ENCODE measurements at places on chromosomes 5 and 9.

DNA sequence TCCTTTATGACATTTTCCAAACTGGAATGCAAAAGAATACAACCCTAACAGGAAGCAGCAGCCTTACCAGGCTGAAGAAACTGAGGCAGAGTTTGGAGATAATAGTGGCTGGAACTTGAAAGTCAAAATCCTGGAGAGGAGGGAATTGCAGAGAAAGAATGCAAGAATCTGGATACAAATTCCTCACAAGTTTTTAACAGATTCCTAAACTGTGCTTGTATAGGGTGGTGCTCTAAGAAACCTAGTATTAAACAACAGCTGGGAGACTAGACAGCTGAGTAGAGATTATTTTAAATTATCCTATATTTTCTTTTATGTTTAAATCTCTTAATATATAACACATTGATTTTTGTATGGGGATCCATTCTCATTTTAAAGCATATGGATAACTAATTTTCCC lies 30.7 kb downstream of the INVS start:
- no peak for DNase-seq

DNA sequence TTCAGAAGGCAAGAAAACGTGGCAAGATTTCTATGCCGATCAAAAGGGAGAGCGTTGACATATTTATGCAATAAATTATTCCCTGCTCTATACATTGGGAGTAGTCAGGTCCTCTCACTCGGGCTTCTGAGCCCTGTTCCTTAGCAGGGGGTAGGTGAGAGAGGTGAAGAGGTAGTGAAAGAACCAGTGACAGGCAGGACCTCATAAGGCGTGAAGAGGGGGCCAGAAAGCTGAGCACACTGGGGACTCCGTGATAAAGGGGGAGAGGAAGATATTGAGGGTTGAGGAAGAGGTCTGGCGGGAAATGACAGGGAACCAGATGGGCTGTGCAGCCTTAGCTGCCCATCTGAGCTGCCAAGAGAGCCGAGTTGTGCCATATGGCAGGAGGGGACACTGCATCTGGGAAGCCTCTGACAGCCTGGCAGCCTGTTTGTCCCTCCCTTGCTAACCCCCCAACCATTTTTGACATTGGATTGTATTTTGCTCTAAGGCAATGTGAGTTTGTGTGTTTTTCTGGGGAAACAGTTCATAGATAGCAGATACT lies 782 bp upstream of the CDC20B start:
- no peak for DNase-seq

GRCh38 chr9:131259432-131259898 lies 16.8 kb downstream of the FAM78A start:
- no peak for DNase-seq

- DNase-seq: peak; percentile 69
Measured at GRCh38 chr5:1488882-1489680, 34.7 kb downstream of the LPCAT1 start.

DNA sequence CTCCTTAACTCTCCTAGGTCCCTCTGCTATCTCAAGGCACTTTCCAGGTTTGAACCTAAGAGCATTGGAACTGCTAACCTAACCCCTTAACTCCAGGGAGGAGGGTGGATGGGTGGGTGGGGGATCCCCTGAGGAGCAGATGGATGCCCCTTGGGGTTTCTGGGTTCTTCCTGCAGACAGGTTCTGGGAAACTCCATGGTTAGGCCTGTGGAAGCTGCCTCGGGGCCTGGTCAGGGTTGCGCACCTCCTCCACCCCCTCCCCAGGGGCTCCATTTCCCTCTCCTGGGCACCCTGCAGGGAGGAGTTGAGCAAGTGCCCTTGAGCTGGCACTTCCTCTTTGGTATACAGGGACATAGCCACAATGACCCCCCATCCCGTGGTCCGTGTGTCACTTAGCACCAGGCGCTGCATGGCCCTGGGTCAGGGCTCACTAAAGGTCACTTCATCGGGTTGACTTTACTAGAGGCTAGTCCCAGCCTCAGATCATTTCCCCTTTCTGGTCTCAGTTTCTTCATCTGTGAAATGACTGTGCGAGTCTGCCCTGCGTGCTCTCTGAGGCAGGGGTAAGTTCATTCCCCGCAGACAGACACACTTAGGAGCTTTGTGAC lies 16.0 kb downstream of the CXXC5 start:
- DNase-seq: no peak

DNA sequence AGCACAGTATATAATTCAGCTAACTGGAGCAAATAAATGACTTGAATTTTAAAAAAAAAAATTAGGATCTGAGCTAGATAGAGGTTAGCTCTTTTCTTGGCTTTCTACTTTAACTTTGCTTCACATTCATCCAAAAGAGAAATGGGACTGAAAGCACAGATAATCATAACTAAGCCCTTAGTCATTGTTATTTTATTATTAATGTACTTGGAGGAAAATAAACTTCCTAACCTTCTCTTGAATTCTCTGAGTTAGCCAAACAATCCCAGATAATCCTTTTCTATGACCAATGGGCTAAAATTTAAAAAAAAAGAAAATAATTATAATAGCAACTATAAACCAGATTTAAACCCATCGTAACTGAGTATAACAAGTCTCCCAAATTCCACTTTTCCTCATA lies 57.6 kb upstream of the RASA1 start:
- no peak for DNase-seq

GRCh38 chr9:87395804-87396479 lies 101.7 kb upstream of the DAPK1 start:
- DNase-seq: no peak
